ENCODE measurements at places on chromosomes 13 and 19.

- no peak for DNase-seq
Measured at GRCh38 chr19:54444737-54445136, 4.3 kb upstream of the LENG8 start.

DNA sequence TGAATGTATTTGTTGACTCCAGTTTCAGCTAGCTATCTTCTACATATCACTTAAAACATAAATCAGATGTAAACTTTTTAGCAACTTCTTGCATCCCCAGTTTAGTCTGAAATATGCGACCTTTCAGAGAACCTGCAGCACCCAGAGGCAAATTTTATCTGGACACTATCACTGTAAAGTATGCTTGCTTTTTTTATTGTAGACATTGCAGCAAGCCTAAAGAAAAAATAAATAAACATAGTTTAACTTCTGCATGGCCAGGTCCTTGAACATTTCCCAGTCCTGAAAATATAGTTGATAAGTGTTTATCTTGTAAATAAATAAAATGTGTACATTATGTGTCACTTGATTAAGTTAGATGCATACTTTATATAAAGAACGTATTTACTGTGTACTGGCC lies 1829.4 kb downstream of the PCDH9 start:
- no peak for DNase-seq

- DNase-seq, result no peak
Measured at GRCh38 chr19:7748756-7749155, 1.4 kb upstream of the CD209 start.

- DNase-seq, result no peak
Measured at GRCh38 chr13:75258159-75258782, 223.7 kb downstream of the TBC1D4 start.

- no peak for DNase-seq
Measured at GRCh38 chr13:32125221-32125689, 93.7 kb downstream of the FRY start.

- DNase-seq, result peak; percentile 61
Measured at GRCh38 chr13:109787135-109787954, 962 bp upstream of the IRS2 start.

DNA sequence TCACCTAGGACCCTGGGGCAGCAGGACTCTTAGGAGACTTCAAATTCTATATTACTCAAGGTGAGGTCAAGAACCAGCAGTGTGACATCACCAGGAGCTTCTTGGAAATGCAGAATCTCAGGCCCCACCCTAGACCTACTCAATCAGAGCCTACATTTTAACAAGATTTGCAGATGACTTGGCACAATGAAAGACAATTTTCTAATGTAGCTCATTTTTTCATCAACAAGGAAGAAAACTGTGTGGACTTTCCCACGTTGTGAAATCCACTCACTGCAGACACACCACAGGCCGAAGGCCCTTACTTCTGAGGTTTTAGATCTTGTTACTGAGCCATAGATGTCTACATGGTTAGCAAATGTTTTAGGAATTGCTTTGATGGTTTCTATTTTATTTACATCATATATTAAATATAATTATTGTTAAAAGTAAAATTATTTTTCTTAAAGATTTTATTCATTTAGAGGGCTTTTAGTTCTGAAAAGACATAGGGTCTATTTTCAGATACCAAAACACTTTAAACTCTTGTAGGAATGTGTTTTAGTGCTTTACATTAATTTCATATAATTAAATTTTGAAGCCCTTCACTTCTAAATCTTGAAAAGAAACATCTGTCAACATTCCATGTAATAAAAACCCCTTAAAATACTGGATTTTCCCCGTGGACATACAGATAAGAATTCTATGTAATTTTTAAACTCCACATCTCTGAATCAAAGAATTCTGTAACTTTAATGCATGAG lies 18.5 kb upstream of the STARD13 start:
- DNase-seq, result no peak

GRCh38 chr13:34151885-34152284 lies 333.9 kb downstream of the RFC3 start:
- DNase-seq, result no peak

GRCh38 chr13:25276748-25277147 lies 10.5 kb downstream of the MTMR6 start:
- DNase-seq, result no peak

DNA sequence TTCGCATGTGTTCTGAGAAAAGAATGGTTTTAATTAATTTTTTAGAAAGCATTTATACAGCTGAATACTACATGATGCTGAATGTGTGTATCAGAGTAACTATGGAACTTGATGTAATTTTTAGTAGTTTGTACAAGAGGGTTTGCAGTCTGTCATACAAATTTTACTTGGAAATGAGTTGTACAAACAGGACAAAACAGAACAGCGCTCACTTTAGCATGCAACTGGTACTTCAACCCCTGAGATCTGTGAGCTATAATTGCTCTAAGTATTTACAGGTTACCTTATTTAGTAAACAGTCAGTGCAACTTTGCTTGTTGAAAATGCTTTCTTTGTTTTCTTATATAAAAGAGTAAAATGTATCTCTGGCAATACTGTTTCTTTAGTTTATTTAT lies 706 bp downstream of the TNFRSF19 start:
- DNase-seq, result no peak

DNA sequence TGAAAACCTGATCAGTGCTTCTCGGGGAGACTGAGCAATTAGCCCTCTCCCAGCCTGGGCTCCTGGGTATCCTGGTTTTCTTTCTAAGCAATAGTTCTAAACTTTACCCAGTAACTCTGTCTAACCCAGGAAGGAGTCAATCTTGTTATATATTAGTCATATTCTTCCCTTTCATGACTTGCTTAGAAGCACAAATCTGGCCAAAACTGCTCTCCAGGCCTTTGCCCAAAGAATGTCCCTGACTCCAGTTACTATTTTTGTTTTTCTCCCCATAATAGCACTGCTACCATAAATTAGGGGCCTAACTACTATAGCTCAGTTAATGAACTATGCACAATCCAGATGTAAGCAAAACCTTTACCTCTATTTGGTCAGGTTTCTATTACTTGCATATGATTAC lies 355.8 kb upstream of the HTR2A start:
- no peak for DNase-seq

- DNase-seq, result no peak
Measured at GRCh38 chr19:16615808-16616207, 12.2 kb downstream of the MED26 start.

DNA sequence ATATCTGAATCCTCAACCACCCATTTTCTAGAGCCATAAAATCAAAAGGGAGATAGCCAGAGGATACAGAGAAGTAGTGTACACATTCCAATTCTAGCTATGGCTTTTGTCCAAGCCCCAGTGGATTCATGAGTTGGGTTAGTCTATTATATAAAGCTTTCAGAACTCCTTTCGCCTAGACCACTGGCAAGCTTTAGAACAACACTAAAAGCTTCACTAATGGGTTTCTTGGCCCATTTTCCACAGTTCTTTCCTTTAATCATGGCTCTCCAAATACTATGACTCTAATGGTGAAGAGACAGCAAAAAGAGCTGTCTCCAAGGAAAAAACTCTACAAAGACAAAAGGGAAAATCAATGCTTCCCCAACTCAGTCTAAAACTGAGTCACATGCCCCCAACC lies 48.2 kb upstream of the SLITRK5 start:
- DNase-seq, result no peak

DNA sequence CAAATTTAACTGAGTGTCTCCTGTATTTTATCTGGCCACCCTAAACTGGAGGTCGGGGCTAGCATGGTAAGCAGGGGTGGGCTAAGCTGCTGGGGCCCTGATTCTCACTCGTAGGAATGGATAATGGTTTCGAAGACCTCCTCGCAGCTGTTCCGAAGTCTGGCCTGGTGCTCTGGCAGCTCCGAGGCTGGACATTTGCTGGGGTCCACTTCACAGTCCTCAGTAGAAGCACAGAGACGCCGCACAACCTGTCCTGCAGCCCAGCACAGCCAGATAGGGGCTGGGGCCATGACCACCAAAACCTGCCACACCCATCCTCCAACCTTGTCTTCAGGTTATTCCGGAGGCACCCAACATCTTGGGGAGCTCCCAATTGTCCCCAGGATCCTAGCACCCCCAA lies 6.2 kb upstream of the WIZ start:
- no peak for DNase-seq

DNA sequence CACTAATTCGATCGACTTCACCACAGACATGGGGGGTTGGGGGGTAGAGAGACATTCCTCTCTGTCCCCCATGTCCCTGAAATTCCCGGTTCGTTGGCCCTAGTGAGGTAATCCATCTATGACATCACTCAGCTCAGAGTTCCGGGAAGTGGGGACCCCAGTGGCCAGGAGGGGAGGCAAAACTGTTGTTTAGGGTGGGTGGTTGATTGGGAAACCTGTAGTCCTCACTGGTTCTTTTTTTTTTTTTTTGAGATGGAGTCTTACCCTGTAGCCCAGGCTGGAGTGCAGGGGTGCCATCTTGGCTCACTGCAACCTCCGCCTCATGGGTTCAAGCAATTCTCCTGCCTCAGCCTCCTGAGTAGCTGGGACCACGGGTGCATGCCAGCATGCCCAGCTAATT lies at the start of gene ARRDC5:
ARRDC5 (minus strand) TSS at position 101 of the 400 bp plus-strand sequence; CDS start at position 30, 71 bp downstream.
- DNase-seq, result no peak

- DNase-seq, result no peak
Measured at GRCh38 chr13:71067165-71067815, 799.7 kb downstream of the DACH1 start.

- no peak for DNase-seq
Measured at GRCh38 chr13:26653310-26653709, 95.8 kb downstream of the WASF3 start.

DNA sequence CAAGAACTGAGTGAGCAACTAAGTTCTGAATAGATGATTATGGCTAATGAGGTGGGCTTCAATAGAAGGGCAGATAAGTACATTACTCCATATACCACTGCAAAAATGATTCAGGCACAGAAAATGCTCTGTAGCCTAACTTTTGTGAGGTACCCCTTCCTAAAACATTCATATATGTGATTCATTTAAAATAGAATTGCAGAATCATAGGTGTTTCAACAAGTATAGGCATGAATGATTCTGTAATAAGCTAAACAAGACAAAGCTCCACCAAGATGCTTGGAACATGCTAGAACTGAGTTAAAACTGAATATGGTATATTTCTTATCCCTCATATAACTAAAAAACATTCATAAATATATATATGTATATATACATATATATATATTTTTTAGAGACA lies 12.1 kb downstream of the KBTBD7 start:
- no peak for DNase-seq

- no peak for DNase-seq
Measured at GRCh38 chr19:3359919-3360420, 6.4 kb upstream of the NFIC start.

DNA sequence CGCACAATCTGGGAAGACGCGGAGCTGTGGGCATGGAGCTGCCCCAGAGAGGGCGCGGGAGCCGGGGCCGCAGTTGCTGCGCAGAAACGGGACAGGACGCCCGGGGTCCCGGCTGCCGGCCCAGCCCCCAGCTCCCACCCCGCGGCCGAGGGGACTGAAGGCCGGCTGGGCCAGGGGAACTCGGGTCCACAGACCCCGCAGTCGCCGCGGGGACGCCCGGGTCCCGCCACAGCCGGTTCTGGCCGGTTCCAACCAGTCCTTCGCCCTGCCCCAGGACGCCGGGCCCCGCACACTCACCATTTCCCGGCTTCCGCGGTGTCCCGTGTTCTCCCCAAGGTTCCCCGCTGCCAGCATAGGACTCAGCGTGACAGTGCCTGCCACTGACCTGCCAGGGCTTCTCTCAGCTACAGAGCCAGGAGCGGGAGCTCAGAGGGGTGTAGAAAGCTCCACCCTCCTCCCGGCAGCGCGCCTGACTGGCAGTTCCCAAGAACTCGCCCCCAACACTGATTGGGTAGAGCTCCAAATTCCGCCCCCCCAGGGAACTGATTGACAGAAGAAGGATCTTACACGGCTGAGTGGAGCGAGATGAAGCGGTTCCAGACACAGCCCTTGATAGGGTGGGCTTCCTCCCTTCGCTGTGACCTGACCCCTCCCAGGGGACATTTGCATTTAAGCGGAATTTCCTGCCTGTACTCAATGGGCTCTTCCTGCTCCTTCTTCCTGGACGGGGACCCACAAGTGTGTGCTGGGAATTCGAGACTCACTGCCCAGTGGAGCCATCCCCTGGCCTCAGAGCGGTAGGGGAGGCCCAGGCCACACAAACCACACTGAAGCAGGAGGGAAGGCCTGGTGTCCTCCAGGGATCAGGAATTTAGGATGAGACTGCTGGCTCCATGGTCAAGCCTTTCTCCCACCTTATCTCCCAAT lies at the start of gene ZNF442:
ZNF442 (minus strand) TSS at position 448 of the 927 bp plus-strand sequence. CDS start 2,052 bp downstream, outside the sequence.
- peak; percentile 94 for DNase-seq

- no peak for DNase-seq
Measured at GRCh38 chr13:42899266-42899665, 92.8 kb downstream of the EPSTI1 start.

DNA sequence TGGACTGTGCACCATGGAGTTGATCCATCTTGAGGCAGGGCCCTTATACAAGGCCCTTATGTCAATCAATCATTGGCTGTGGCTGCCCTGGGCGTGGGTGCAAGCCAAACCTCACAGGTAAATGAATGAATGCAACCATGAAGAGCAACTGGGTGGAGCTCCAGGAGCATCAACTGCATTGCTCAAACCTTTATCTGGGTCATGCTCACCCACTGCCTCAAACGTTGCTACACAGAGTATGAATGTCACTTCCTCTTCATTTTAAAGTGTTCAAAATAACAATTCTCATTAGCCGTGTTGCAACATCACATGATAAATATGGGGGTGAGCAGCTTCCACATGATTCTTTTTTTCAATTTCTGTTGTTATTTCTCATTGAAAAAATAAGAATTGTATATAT lies 6.4 kb upstream of the ZNF333 start:
- no peak for DNase-seq

DNA sequence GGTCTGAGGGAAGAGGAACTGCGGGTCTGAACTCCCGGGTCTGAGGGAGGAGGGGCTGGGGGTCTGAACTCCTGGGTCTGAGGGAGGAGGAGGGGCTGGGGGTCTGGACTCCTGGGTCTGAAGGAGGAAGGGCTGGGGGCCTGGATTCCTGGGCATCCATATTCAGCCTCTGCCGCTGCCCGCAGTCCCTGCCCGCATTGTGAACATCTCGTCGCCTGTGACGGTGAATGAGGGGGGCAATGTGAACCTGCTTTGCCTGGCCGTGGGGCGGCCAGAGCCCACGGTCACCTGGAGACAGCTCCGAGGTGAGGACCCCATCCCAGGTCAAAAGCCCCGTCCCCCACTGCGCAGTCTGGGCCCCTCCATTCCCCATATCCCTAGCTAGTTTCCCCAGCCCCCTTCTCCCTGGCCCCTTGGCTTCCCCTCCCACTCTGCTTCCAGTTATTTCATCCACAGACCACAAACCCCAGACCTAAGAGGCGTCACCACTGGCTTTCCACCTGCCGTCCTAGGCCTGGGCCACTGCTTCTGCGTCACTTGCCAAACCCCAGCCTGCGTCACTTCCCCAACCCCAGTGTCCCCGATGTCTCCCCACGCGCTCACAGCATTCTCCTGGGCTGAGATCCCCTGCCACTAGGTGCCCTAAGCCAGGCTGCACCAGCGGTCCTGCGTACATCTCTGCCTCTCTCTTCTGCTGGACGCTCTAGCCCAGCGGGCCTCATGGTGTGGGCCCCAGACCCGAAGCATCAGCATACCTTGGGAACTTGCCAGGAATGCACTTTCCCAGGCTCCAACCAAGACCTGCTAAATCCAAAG lies 13.9 kb downstream of the IGLON5 start:
- DNase-seq, result no peak

- no peak for DNase-seq
Measured at GRCh38 chr13:70407486-70407885, 299.2 kb upstream of the KLHL1 start.

GRCh38 chr13:103539265-103539664 lies 473.0 kb upstream of the SLC10A2 start:
- DNase-seq, result no peak

- DNase-seq, result no peak
Measured at GRCh38 chr13:110942248-110942981, 27.5 kb upstream of the ANKRD10 start.

- DNase-seq, result no peak
Measured at GRCh38 chr13:47455626-47456025, 545.4 kb downstream of the SUCLA2 start.
